ENCODE measurements at places on chromosomes 5 and 9.

DNA sequence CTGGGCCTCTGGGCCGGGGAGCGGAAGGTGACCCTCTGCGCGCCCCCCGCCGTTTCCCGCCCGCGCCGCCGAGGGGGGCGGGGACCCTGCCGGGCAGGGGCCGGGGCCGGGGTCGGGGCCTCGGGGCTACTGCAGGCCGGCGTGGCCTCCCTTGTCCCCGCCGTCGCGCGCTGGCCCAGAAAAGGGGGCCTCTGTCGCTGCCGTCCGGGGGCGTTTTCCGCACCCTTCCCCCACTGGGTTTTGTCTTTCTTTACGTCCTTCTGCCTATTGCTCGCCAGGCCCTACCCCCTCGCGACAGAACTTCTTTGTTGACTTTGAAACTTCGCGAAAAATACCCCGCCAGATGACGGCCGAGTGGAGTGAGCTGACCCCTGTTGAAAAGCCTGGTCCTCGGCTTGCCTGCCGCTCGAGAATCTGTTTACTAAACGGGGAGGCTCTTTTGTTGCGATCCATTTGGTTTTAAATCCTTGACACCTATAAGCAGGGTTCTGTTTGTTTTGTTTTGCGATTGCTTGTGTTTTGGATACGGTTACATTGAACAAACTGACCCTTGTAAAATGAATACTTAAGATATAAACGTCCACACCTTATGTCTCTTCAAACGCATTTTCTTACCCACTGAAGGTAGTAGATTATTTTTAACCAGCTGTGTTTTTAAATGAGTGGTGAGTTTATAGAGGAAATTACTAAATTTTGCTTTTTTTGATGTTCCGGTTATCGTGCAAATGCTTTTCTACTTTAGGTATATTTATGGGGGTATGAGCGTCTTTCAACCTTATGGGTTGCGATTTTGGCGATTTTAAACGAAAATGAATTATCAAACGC lies 765 bp downstream of the MARCHF6 start:
- peak; percentile 50 for DNase-seq

DNA sequence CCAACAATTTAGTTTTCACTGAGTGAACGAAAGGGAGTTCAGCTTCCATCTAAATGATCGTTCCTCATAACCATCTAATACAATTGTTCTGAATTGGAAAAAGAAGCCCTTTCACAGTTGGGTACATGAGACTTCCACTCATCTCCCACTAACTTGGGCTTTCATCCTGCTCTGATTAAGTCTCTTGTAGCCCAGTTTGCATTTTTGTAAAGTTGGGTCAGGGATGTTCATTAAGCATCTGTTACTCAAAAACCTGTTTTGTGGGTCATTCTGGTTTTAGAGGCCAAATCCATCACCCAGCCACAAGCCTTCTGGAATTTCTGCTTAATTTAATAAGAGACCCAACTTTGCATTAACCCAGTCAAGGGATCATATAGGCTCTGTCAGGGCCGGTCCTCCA lies 385.3 kb downstream of the BNC2 start:
- no peak for DNase-seq

GRCh38 chr5:163503106-163504078 lies 2.0 kb upstream of the MAT2B start:
- DNase-seq = peak; percentile 47

DNA sequence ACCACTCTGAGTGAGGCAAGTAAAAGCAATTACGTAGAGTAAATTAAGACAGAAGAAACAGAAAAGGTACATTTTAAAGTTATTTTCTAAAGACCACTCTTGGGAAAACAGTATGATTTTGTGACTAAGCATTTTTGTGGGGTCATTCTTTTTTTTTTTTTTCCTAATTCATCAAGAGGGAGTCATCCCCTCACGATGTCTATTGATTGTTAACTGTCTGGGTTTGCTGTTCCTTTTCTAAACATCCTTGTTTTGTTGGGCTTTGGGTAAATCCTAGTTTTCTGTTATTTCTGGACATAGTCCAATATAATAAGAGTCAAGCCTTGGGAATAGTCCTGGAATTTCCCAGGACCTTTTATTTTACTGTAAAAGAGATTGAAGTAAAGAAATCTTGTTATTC lies 63.8 kb downstream of the ANKRD55 start:
- DNase-seq = no peak

DNA sequence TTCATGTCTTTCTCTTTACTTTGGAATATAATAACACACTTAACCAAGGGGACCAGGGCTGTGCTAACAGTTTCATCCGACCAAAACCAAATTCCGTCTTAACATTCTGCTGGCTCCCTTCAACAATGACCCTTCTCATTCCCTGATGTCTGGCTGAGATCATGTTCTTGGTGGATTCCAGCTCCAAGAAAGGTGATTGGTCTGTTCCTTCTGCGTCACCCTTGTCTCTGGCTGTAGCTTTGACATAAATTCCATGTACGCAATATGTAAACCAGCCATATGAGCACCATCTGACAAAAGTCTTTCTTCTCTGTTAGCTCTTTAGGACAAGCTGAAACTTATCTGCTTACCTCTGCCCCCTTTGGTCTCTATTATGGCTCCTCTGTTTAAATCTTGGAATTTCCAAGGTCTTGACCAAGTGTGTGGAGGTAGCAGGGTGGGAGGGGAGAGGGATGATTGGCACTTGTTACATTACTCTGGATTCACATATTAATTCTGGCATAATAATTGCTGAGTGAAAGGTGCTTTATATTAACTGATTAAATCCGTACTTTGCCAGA lies 45.7 kb upstream of the HSD17B4 start:
- DNase-seq = no peak

DNA sequence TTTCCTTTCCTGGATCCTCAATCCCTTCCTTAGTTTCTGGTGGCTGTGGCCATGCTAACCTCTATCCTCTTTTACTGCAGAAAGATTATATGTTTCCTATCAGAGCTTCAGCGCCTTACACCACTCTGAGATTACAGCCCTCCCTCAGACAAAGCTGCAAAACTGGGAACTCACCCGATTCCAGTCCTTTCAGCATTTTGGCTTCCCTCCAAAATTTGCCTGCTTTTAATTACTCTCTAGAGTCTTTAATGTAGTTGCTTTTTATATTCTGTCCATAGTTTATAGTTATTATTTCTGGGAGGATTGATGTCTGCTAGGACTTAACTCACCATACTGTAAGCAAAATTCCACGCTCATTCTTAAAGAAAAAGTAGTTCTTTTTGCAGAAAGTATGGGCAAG lies 110.2 kb downstream of the NSG2 start:
- no peak for DNase-seq

GRCh38 chr5:124812771-124813358 lies 66.4 kb upstream of the ZNF608 start:
- no peak for DNase-seq

- DNase-seq = no peak
These were observed 1.6 kb upstream of the C5orf52 start for GRCh38 chr5:157669701-157670097.

- DNase-seq = no peak
These were observed 70.9 kb upstream of the KLF9 start for GRCh38 chr9:70485273-70485858.
